GM23248 (cell line): ENCODE measurements at places on chromosomes 7 and 10. TPM values are rescaled to one million over a fixed set of nuclear protein-coding genes. Genes with fewer than 3 reads are reported as not detected.
A peak's percentile ranks its signal among the peaks of the same experiment; 100 is the strongest.

LRRC61 gene
- polyA plus RNA-seq = not detected in 2 replicates

DNA sequence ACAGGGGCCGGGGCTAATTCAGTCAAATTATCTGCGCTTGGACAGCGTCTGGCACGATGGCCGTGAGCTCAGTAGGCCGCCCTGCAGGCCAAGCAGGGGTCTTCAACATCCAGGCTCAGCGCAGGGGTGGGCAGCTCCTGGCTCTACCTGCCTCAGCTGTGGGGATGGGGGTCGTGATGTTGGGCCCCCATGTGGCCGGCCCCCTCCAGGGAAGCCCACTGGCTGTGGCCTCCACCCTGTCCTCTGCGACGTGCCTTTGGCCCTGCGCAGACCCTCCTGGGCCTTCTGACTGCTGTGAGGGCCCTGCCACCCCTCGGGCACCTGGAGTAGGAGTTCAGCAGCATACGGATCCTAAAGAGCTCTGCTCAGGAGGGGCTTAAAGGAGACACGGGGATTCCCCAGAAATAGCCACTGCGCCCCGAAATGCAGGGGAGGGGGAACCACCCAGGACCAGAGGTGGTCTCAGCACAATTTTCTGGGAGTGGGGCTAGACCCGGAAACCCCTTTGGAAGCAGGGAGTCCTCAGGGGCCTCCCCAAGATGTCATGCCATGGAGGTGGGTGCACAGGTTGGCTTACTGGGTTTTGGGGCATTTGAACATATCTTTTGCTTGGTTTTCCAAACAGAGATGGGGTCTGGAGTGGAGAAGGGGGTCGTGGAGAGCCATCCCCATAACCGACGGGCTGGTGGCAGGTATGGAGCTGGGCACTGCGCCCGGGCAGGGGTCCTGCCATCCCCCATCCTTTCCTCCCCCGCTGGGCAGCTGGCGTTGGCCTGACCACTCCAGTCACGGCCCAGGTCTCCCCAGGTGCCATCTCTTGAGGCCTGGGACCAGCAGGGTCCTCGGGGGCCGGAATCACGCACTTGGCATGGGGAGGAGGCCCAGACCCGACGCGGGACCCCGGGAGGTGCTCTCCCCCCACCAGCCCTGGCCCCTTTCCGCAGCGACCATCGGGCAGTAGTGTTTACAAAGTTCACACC is 4.0 kb upstream of the ADAP1 start:
- no peaks in the 10 kb centered on the region for H3K4me1 ChIP-seq
- no peaks in the 10 kb centered on the region for H3K36me3 ChIP-seq
- H3K27ac ChIP-seq = no peak overlapping the region
- H3K27me3 ChIP-seq = peaks cover 4% of the 10 kb centered on the region; the same call in 1 of the 2 replicates
- DNase-seq = no peak

GRCh38 chr10:84907461-84908009 is 579.1 kb downstream of the CCSER2 start:
- no peaks in the 10 kb centered on the region for H3K36me3 ChIP-seq
- H3K27me3 ChIP-seq = no peaks in the 10 kb centered on the region
- no peaks in the 10 kb centered on the region for H3K4me1 ChIP-seq
- DNase-seq = no peak
- no peak overlapping the region for H3K27ac ChIP-seq

GRCh38 chr7:17985473-17986239 is 42.0 kb downstream of the PRPS1L1 start:
- peaks cover 10% of the 10 kb centered on the region for H3K4me1 ChIP-seq
- no peak for DNase-seq
- H3K27me3 ChIP-seq = no peaks in the 10 kb centered on the region
- no peak overlapping the region for H3K4me3 ChIP-seq

- DNase-seq = peak; percentile 32
- H3K4me1 ChIP-seq = peaks cover 23% of the 10 kb centered on the region
- no peak overlapping the region for H3K4me3 ChIP-seq
- H3K36me3 ChIP-seq = no peaks in the 10 kb centered on the region
Observed at GRCh38 chr10:36256166-36256565, 614.1 kb upstream of the FZD8 start.

- DNase-seq = no peak
- H3K4me1 ChIP-seq = no peaks in the 10 kb centered on the region
- H3K27ac ChIP-seq = no peak overlapping the region
Observed at GRCh38 chr7:125122173-125122572, 192.5 kb upstream of the POT1 start.

GHRHR gene
- not detected in 2 replicates for polyA plus RNA-seq

DNA sequence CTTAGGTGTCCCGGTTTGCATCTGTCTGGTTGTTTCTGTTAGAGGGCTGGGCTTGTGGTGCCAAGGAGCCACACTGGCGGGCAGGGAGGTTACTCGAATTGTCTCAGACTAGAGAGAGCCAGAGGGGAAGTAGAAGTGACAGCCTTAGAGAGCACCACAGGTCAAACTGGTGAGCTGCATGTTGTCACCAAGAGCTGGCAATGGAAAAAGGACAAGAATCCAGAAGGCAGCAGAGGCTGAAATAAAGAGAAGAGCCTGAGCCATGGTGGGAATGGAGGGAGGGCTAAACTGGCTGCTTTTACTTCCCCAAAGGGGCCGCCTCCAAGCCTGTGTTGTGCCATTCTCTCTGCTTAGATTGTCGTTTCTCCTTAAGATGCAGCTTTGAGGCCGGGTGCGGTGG is 31.1 kb upstream of the RHBDD2 start:
- no peak overlapping the region for H3K27ac ChIP-seq
- no peak overlapping the region for H3K4me3 ChIP-seq
- no peak for DNase-seq

DNA sequence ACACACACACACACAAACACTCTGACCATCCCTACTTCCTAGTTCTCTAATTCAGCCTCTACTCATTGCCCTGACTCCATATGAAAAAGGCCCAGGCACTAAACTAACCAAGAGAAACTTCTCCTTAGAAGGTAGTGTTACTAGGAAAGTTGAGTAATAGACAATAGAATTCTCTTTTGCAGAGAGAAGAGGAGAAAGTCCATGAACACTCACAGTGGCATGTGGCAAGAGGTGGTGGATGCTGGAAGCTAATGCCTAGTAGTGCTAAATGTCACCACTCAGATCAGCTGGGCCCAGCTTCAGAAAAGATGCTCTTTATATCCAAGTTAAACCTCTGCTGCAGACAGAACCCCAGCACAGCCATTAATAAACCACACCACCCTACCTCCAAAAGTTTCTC is 58.2 kb downstream of the SORBS1 start:
- no peaks in the 10 kb centered on the region for H3K27me3 ChIP-seq
- no peaks in the 10 kb centered on the region for H3K36me3 ChIP-seq
- peaks cover 10% of the 10 kb centered on the region for H3K4me1 ChIP-seq
- no peak overlapping the region for H3K27ac ChIP-seq
- peak; percentile 58 for DNase-seq
- H3K4me3 ChIP-seq = no peak overlapping the region

GRCh38 chr10:100238429-100238828 is 9.0 kb upstream of the CHUK start:
- no peaks in the 10 kb centered on the region for H3K27me3 ChIP-seq
- H3K4me3 ChIP-seq = no peak overlapping the region
- no peak for DNase-seq
- H3K27ac ChIP-seq = no peak overlapping the region
- no peaks in the 10 kb centered on the region for H3K4me1 ChIP-seq

GALNT17 gene
- not detected in 2 replicates for polyA plus RNA-seq

- H3K27ac ChIP-seq = peak overlapping the region; percentile 46
- H3K27me3 ChIP-seq = no peaks in the 10 kb centered on the region
- H3K4me3 ChIP-seq = no peak overlapping the region
- H3K4me1 ChIP-seq = peaks cover 21% of the 10 kb centered on the region
- H3K36me3 ChIP-seq = no peaks in the 10 kb centered on the region
Observed at GRCh38 chr7:81685270-81685868, 84.5 kb downstream of the HGF start.

- no peak overlapping the region for H3K27ac ChIP-seq
- H3K36me3 ChIP-seq = no peaks in the 10 kb centered on the region
- H3K4me1 ChIP-seq = no peaks in the 10 kb centered on the region
- H3K27me3 ChIP-seq = no peaks in the 10 kb centered on the region
Observed at GRCh38 chr7:107111196-107111595, 57.6 kb upstream of the HBP1 start.

- no peaks in the 10 kb centered on the region; the same call in 1 of the 2 replicates for H3K27me3 ChIP-seq
- no peaks in the 10 kb centered on the region for H3K36me3 ChIP-seq
- H3K4me3 ChIP-seq = no peak overlapping the region
Observed at GRCh38 chr7:139867847-139868246, 38.8 kb downstream of the TBXAS1 start.

GRCh38 chr7:44408596-44408995 is 81.9 kb downstream of the NUDCD3 start:
- no peak overlapping the region for H3K4me3 ChIP-seq
- no peaks in the 10 kb centered on the region for H3K4me1 ChIP-seq
- H3K27ac ChIP-seq = no peak overlapping the region
- H3K27me3 ChIP-seq = no peaks in the 10 kb centered on the region

DNA sequence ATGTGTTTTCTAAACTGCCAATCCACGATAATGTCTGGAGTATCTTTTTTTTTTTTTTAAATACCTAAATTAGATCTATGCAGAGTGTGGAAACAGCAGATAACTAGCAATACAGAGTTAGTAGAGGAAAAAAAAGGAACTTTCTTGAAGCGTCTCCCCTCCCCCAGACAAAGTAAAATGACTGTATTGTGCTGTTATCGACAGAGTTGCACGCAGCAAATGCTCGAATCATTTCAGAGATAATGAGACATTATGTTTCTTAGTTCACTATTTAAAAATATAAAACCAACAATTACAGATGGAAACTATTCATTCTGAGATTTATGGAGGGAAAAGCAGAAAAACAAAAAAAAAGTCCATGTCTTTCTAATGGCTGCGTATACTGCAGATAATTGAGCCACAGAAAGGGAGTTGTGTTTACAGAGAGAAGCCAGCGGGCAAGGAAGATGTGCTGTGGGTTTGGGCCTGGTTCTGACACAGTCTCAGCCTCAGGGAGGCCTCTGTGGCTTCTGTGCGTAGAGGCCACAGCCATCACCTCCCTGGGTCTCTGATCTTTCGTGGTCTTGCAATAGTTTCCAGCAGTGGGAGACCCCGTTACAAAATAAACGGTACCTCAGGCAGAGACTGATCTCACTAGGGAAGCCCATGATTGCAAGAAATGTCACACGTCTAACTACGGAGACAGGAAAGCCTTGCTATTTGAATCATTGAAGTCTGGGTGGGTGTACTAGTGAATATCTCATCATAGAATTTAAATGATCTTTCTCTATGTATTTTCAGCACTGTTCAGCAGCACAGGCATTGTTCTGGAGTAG is 19.1 kb upstream of the KLF6 start:
- H3K36me3 ChIP-seq = no peaks in the 10 kb centered on the region
- DNase-seq = peak; percentile 78
- peak overlapping the region; percentile 37 for H3K4me3 ChIP-seq
- no peaks in the 10 kb centered on the region for H3K27me3 ChIP-seq
- H3K4me1 ChIP-seq = peaks cover 43% of the 10 kb centered on the region

CLRN3 gene
- not detected in 2 replicates for polyA plus RNA-seq

DNA sequence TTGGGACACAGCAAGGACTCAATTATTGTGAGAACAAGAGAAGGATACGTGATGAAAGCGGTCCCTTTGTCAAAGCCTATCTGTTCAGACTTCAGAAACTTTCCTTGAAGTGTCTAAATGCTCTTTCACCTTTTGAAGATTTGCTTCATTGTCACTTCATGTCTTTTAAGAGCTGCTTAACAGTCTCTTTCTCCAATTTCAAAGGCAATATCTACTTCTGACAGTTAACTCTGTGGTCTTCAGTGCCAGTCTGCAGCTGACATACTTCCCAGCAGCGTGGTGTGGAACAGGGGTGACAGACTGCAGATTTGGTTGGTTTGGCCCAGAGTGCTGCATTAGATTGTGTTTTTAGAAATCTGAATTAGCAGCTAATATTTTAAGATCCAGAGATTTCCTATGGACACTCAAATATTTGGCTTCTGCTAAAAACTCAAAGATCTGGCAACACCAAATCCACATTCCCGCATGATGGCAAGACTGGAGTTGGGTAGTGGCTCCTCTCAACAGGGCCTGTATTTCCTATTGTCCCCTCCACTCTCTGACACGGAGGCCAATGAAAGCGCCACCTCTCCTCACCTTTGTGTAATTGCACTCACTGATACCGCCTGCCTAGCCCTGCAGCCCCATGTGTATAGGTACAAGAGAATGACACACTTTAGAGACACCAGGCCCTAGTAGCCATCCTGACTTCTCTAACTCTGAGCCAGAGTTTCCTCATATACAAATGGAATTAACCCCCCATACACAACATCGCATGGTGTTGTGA is 11.5 kb downstream of the SCRN1 start:
- no peak overlapping the region for H3K27ac ChIP-seq
- H3K36me3 ChIP-seq = no peaks in the 10 kb centered on the region
- peaks cover 6% of the 10 kb centered on the region; the same call in 1 of the 2 replicates for H3K4me1 ChIP-seq

DNA sequence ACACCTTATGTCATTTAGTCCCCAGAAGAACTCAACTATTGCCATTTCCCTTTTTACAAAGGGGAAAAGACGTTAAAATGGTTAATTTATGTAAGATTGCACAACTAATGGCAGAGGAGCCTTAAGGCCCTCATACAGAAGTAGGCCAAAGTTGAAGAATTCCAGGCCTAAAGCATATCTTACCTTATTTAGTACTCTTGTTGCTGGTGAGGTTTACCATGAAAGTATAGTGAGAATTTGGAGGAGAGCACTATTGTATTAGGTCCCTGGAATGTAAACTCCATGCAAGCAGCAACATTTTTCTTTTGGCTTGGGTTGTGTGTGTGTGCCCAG is 731 bp upstream of the CRPPA start:
- H3K27ac ChIP-seq = peak overlapping the region; percentile 97
- H3K36me3 ChIP-seq = no peaks in the 10 kb centered on the region
- DNase-seq = peak; percentile 34
- peak overlapping the region; percentile 79 for H3K4me3 ChIP-seq

ZDHHC6 gene
- polyA plus RNA-seq = 44.0 and 47.1 TPM in 2 replicates

SEMA3D gene
- polyA plus RNA-seq = 3.0 and 4.0 TPM in 2 replicates

FAM20C gene
- 13.5 and 13.8 TPM in 2 replicates for polyA plus RNA-seq

DNA sequence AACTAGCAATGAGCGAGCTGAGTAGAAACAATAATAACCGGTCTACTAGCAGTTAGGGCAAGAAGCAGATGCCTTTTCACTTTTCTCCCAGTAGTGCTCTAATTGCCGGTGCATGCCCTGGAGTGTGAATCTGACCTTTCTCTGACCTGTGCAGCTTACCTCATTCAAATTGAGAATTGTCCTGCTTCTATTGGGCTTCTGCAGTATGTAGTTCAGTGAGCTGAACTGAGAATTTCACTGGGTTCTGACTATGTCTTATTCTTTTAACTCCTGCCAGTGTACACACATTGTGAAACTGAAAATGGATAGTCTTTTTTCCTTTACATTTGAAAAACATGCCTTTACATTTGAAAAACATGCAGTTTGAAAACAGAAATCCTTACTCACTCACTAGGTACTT is 157.9 kb upstream of the GRM3 start:
- no peak overlapping the region for H3K4me3 ChIP-seq
- DNase-seq = no peak
- no peaks in the 10 kb centered on the region for H3K36me3 ChIP-seq
- no peaks in the 10 kb centered on the region for H3K27me3 ChIP-seq
- no peak overlapping the region for H3K27ac ChIP-seq

GRCh38 chr7:24926623-24927524 is 53.1 kb downstream of the OSBPL3 start:
- peak; percentile 90 for DNase-seq
- H3K4me3 ChIP-seq = peak overlapping the region; percentile 46
- peaks cover 6% of the 10 kb centered on the region; the same call in 1 of the 2 replicates for H3K36me3 ChIP-seq
- H3K27me3 ChIP-seq = no peaks in the 10 kb centered on the region
- peaks cover 37% of the 10 kb centered on the region for H3K4me1 ChIP-seq
